Activated T-cell treated with anti-CD3 and anti-CD28 coated beads, Interleukin-2, amount 50 U/mL, for 24 hours (primary cell): ENCODE measurements at places on chromosomes 12 and 14.

- DNase-seq: no peak
Observed at GRCh38 chr12:40336573-40337199, 111.9 kb downstream of the LRRK2 start.

GRCh38 chr14:96122496-96122895, 82.1 kb upstream of the BDKRB2 start:
- no peak for DNase-seq

- DNase-seq: peak; percentile 70
Observed at GRCh38 chr12:6230321-6231110, 30.3 kb downstream of the CD9 start.

GRCh38 chr12:7019043-7019569, 830 bp upstream of the LPCAT3 start:
- no peak for DNase-seq

DNA sequence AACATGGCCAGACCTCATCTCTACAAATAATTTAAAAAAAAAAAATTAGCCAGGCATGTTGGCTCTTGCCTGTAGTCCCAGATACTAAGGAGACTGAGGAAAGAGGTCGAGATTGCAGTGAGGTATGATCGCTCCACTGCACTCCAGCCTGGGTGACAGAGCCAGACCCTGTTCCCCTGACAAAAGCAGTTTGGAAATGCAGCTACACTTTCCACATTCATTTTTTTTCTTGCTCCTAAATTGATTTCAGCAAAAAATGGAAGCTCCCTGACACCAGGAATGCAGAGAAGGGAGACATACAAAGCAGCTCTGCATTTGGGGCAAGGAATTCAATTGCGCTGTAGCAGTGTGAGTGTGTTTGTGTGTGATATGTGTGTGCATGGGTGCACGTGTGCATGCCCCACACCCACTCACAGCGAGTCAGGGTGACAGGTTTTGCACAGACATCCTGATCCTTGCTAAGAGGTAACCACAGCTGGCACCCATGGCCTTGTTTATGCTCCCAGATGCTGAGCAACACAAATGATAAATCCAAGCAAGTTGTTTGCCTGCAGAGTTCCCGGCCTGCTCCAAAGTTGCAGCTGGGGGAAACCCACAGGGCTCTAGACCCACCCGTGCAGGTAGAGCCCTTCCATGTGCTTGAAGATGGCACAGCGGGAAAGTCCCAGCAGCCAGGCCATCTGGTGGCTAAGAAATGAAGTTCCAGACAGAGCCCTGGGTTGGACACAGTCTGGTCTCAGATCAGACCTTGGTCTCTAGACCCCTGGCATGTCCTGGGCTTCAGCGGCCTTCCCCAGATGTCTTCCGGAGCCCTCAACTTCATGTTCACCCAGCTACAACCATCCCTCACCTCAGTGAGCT, 25.9 kb upstream of the BDKRB2 start:
- no peak for DNase-seq

DNA sequence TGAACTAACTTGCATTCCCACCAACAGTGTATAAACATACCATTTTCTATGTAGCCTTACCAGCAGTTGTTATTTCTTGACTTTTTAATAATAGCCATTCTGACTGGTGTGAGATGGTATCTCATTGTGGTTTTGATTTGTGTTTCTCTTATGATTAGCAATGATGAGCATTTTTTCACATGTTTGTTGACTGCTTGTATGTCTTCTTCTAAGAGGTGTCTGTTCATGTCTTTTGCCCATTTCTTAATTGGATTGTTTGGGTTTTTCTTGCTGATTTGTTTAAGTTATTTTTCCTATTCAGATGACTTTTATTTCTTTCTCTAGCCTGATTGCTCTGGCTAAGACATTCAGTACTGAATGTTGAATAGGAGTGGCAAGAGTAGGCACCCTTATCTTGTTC, 230.3 kb downstream of the DAD1 start:
- DNase-seq: no peak

GRCh38 chr12:47863985-47864384, 40.8 kb downstream of the VDR start:
- peak; percentile 15 for DNase-seq

- DNase-seq: no peak
Observed at GRCh38 chr12:90404071-90404470, 550.9 kb downstream of the CCER1 start.

DNA sequence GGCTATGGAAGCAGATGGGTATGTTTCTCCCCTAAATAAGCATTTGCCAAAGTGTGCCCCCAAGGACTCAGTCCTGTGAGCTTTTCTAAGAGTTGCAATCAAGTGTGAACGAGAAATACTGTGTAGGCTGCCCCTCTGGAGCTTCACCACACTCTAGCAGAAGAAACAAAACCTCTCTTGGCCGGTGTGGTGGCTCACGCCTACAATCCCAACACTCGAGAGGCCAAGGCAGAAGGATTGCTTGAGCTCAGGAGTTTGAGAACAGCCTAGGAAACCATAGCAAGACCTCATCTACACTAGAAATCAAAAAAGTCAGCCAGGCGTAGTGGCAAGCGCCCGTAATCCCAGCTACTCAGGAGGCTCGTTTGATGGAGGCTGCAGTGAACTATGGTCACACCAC, 9.8 kb downstream of the VPS37B start:
- no peak for DNase-seq
